Fibroblast of pulmonary artery (primary cell): ENCODE measurements at places on chromosomes 11 and 22.

DNA sequence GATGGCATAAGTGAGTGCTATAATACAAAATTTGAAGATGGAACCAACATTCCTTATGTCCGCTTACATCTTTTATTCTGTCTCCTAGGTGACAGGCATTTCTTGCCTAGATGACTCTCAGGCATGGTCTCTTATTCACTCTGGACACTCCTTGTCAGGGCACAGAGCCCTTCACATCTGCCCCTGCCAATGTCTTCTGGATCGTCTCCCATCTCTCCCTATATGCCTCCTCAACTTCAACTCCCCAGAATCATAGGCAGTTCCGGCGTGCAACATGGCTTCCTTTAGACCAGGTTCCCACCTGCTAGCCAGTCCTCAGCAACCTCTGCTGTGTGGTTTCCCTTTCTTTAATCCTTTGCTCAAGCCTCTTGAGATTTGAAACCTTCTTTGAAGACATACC, 300.9 kb downstream of the TENM4 start:
- DNase-seq: no peak

DNA sequence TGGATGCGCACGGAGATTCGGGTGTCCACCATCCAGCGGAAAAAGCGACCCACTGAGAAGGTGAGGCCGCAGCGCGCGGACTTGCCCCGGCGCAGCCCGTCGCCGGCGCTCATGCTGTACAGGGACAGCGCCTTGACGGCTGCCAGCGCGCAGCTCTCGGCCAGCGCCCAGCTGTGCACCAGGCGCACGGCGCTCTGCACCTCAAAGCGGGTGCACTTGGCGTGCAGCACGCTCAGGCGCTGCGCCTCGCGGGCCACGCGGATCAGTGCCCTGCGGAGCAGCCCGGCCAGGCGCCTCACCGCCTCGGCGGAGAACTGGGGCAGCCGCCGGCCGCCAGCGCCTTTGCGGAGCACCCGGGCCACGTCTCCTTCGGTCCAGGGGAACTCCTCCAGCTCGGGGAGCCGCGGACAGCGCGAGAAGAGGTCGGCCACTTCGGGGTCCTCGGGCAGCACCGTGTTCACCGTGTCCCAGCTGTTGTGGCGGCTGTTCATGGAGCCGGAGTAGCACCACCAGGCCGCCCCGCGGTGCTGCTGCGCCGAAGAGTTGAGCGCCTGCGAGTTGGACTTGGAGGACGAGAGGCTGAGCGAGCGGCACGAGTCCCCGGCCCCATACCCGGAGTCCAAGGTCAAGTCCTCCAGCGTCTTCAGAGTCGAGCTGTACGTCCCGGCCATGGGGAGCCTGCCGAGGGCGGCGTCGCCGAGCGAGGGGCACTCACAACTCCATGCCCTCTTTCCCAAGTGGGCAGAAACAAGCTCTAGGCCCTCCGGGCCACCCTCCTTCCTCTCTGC, 703 bp downstream of the ABTB2 start:
- peak; percentile 67 for DNase-seq

- DNase-seq: no peak
Measured at GRCh38 chr22:36610056-36610455, 81.1 kb upstream of the EIF3D start.

- no peak for DNase-seq
Measured at GRCh38 chr22:39743935-39744334, 149.6 kb downstream of the ENTHD1 start.

DNA sequence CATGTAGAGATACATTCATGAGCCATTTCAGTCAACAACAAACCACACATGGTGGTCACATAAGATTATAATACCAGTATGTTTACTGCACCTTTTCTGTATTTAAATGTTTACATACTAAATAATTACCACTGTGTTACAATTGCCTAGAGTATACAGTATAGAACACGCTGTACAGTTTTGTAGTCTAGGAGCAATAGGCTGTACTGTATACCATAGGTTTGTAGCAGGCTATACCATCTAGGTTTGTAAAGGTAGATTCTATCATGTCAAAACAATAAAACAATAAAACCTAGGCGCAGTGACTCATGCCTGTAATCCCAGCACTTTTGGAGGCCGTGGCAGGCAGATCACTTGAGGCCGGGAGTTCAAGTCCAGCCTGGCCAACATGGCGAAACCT, 1.1 kb downstream of the TRIM48 start:
- DNase-seq: no peak

DNA sequence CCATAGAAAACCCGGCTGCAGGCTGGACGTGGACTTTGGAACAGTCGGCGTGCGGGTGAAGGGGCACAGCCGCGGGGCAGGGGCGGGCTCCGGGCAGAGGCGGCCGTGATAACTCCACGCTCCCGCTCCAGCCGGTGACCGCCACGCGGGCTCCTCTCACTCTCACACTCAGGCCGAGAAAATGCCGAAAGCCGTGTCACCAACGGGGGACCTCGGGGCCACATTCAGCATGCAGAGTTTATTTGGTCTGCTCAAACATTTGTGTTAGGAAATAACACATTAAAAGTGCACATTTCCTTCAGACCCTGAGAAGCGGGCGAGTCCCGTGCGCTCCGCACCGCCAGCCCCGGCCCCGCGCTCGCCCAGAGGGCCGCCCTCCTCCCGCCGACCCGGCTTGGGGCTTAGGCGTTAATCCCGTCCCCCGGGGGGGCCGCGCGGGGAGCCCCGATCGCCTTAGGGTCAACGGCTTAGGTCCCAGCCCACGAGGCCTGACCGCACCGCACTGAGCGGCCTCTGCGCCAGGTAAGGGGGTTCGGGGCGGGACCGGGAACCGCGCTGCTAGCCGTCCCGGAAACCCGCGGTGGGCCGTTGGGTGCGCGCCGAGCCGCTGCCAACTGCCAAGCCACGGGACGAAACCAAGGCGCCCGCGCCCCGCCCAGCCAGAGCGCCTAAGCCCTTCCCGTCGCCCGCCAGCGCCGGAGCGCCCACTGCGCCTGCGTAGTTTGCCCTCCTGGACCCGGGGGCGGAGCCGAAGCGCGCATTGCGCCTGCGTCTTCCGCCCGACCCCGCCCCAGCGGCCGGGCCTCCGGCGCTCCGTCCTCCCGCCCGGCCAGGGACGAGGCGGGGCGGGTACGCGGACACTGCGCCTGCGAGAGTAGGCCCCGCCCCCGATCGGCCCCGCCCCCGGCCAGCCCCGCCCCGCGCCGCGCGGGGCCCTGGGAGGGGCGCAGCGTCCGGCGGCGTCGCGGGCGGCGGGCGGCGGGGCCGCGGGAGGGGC, at the start of gene ZBED4:
Gene ZBED4 (plus strand): TSS at position 947 of the 997 bp plus-strand sequence. CDS start 29,819 bp downstream, outside the sequence.
- peak; percentile 97 for DNase-seq

GRCh38 chr22:45290410-45290936, 5.7 kb downstream of the UPK3A start:
- peak; percentile 25 for DNase-seq

DNA sequence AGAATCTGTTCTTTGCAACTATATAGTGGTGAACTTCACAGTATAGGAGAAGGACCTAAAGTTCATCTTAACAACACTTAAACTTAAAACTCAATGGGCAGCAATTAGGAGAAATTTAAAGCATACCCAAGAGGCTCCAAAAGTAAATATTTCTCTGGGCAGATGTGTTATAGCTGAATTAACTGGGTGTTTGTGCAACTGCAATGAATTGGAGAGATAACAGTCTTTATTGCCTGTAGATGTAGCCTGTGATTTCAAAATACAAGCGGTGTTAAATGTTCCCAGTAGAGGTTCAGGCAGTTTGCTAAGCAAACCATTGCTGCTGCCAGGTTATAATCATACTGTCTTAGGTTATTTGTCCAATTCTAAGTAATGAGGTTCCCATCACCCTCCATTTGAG, 294.1 kb upstream of the MTNR1B start:
- no peak for DNase-seq

GRCh38 chr11:79189055-79189454, 251.8 kb downstream of the TENM4 start:
- DNase-seq: no peak

DNA sequence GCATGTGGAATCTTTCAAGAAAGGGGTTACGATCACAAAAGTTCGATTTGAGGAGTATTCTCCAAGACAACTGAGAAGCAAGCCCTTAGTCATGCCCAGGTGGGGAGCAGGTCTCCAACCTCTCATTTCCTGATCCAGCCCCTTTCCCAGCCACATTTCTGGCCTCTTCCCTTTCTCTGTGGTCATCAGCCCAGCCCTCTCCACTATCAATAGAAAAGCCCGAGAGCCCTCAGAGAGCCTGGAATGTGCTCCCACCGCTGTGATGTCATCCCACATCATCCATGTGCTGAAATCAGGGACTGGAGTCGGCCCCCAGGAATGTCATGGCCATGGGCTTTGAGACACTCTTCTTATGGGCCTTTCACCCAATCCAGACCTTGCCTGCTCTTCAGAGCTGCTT, 62.6 kb downstream of the KCNJ1 start:
- DNase-seq: peak; percentile 55

DNA sequence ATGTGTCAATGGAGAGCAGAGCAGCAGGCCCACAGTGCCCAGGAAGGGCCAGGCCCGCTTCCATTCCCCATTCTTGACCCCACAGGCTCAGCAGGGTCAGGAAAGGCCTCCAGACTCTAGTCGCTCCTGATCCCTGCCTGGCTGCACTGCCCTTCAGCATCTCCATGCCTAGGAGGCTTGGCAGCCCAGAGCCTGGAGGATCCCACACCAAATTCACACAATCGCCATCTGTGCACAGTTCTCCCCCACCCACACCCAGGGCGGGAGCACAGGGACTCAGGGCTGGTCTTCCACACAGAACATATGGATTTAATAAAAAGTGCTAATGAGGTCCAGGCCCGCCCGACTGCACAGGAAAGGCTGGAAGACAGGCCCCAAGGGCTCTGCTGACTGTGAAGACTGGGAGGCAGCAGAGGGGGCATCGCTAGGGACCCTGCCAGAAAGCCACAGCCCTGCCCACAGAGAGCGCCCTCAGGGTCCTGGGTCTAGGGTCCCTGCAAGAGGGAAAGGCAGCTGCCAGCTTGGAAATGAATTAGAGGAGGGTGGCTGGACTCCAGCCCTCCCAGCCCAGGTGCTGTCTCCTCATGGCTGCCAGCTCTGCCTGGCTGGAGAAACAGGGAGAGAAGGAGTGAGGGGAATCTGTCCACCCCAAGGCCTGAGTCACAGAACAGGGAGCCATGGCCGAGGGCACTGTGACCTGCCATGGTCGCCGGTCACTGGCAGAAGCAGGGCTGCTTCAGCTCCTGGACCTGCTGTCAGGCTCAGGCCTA, 39.7 kb downstream of the DKK3 start:
- no peak for DNase-seq

GRCh38 chr22:21657360-21658032, 8.3 kb upstream of the PPIL2 start:
- DNase-seq: peak; percentile 18

DNA sequence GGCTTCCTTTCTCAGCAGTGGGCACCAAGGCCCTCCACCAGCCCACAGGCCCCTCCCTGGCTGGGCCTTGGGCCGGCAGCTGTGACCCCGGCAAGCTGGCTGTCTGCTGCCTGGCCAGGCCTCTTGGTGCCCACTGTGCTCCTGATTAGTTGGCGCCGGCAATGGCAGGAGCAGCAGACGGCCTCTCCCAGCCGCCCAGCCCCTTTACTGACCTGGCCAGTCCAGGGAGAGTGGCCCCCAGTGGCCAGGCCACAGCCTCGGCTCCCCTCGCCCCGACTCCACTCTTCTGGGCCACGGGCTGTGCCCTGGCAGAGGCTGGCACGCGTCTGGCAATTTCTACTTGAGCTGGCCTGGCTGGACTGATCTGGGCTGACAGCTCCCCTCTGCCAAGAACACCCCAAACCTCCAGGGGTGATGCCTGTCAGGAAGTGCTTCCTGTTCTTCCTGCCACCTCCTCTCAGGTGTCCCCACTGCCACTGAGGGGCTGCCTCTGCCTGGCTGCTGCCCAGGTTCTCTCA, 58.1 kb downstream of the CACNA1I start:
- DNase-seq: no peak

DNA sequence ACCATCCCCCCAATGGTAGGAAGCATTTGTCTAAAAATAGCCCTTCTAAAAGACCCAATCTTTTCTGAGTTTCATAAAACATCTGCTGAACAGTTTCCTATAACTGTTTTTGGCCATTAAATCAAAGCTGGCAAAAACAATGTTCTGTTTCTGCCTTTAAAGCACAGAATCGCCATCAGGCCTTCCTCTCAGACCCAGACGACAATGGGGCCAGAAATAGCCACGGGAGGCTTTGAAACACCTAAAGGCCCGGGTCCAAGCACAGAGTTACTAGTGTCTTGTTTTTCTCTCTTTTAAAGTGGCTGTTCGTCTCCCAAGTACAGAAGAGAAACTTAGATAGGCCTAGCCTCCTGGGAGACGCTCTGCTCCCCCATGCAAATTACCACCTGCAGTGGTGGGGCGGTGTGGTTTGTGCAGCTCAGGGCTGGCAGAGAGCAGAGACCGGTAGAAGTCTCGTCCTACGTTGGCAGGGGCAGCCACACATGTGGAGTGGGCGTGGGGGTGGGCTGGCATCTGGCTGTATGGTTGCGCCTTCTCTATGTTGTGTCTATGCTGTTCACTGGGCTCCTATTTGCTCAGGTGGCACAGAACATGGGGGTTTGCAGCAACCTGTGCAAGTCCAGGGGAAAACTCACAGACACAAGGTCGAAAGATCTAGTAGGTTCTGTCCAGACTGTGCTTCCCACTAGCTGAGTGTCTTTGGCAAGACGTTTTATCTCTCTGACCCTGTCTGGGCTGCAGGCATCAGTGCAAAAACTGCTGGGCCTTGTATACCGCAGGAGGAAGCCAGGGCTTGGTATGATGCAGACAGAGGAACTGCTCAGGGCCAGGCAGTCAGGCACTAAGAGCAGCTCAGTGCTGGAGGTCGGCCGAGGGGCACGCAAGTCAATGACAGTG, 23.6 kb upstream of the ETS1 start:
- DNase-seq: no peak

GRCh38 chr11:68297812-68298658, 14.4 kb upstream of the LRP5 start:
- peak; percentile 68 for DNase-seq

- DNase-seq: peak; percentile 93
Measured at GRCh38 chr11:9765320-9766101, 101.6 kb downstream of the SWAP70 start.

DNA sequence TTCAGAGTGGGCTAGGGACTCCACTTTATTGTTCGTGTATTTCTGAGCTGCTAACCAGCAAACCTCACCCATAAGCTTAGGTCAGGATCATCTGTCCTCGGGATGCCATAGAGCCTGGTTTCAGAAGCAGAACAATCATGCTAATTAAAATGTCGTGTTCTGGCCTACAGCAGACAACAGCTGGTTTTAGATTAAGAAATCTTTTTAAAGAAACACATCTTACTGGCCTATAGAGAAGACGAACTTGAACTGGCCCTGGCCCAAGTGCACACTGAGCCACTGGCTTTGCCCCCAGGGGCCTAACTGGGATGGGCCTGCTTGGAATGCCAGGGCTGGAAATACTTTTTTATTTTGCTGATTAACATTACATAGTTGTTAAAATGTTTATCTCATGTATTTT, 63.2 kb downstream of the ALX4 start:
- peak; percentile 38 for DNase-seq
